AML-193 (cell line): ENCODE measurements at places on chromosomes 1 and 21.

- no peak for DNase-seq
Measured at GRCh38 chr1:185627761-185628501, 106.3 kb upstream of the HMCN1 start.

- no peak for DNase-seq
Measured at GRCh38 chr1:220734571-220735326, 13.4 kb upstream of the MTARC2 start.

- DNase-seq = peak; percentile 80
Measured at GRCh38 chr1:192550922-192551534, 24.5 kb upstream of the RGS1 start.

GRCh38 chr1:246319083-246319714 is 187.9 kb downstream of the SMYD3 start:
- no peak for DNase-seq

DNA sequence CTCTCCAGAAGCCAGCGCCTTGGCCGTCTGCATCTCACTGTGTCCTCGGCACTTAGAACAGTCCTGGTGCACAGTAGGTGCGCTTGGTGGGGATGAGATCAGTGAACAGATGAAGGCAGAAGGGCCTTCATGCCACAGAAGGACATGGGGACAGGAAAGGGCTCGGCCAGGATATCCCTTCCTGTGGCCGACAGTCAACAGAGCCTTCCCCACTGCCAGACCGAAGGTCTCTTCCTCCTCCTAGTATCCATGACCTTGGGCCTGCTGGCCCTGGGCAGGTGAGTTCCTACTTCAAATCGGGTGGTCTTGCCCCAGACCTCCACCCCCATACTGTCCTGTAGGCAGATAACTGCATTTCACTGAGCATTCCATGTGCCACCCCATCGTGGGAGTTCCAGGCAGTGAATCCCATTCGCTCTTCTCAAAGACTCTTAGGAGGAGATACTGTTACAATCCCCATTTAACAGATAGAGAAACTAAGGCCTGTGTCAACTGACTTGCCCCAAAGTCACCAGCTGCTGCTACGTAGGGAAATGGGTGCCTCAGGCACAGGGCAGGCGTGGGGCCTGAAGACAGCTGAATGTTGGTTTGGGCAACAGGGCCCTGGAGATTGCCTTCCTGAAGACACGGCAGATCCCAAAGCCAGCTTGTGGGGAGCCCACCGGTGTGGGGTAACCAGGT is 3.5 kb downstream of the PLEKHG5 start:
- DNase-seq = no peak

DNA sequence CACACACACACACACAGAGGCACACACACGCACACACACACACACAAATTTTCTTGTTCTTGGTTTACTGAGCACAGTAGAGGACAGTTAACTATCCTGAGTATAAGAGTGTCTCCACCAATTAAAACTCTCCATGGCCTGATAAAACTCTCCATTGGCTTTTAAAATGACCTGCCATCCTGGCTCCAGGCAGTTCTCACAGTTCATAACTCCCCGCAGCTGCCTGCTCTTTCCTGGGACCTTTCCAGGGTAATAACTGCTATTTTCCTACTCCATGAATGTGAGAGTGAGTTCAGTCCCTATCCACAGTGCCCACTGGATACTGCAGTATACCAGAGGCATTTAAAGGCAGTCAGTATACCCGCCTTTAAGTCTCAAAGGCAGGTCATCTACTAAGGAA is 351.5 kb downstream of the PLPP3 start:
- no peak for DNase-seq

DNA sequence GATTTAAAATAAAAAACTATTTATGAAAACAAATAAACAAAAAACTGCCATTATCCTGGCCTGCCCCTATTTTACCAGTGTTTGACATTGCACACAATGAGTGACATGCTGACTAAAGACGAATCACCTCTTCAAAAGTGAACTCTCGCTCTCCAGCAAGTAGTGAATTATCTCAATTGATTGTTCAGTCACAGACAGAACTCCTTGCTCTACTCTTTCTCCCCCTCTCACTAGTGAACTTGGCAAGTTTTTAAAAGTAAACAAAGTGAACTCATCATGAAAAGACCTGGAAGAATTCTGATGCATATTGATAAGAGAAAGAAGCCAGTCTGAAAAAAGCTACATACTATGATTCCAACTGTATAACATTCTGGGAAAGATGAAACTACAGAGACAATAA is 4.7 kb upstream of the C1orf52 start:
- no peak for DNase-seq

- DNase-seq = no peak
Measured at GRCh38 chr1:57206038-57206437, 217.8 kb downstream of the DAB1 start.

- no peak for DNase-seq
Measured at GRCh38 chr21:44564886-44565598, 6.4 kb upstream of the KRTAP10-3 start.

GRCh38 chr1:174890024-174890423 is 109.7 kb upstream of the CACYBP start:
- no peak for DNase-seq

DNA sequence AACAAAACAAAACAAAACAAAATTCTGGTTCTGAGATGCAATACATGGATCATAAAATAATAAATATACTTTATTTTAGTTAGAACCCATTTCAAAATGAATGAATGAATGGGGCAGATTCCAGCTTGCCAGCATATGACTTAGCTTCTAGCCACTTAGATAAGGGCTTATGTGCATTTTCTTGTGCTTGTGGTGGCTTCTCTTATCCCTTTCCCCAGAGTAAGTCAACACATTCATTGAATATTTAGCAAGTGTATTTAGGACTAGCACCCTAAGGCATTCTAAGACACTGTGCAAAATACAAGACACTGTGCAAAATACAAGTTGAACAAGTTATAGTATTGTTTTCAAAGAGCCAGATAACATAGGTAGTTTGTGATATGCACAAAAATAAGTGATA is 4.7 kb downstream of the ADIPOR1 start:
- DNase-seq = no peak

DNA sequence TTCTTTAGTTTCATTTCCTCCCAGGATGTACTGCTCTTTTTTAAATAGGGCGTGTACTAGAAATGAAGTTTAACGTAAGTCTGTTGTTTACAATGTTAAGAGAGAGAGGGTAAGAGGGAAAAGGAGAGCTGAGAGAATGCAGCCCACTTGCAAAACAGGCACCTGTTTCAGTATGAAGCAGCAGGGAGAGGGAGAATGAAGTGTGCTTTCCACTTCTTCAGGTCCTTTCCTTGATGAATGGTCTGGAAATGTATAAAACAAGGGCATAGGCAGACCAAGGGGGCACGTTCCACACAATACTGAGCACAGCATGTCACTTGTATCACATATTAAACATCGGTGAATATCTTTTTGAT is 2.0 kb downstream of the KCNA3 start:
- no peak for DNase-seq

GRCh38 chr1:36520771-36521420 is 38.2 kb upstream of the CSF3R start:
- no peak for DNase-seq

GRCh38 chr1:158067662-158068061 is 74.2 kb downstream of the KIRREL1 start:
- no peak for DNase-seq

GRCh38 chr1:84735483-84735882 is 45.2 kb upstream of the SSX2IP start:
- DNase-seq = no peak

- DNase-seq = no peak
Measured at GRCh38 chr1:170666541-170667254, 2.8 kb downstream of the PRRX1 start.

DNA sequence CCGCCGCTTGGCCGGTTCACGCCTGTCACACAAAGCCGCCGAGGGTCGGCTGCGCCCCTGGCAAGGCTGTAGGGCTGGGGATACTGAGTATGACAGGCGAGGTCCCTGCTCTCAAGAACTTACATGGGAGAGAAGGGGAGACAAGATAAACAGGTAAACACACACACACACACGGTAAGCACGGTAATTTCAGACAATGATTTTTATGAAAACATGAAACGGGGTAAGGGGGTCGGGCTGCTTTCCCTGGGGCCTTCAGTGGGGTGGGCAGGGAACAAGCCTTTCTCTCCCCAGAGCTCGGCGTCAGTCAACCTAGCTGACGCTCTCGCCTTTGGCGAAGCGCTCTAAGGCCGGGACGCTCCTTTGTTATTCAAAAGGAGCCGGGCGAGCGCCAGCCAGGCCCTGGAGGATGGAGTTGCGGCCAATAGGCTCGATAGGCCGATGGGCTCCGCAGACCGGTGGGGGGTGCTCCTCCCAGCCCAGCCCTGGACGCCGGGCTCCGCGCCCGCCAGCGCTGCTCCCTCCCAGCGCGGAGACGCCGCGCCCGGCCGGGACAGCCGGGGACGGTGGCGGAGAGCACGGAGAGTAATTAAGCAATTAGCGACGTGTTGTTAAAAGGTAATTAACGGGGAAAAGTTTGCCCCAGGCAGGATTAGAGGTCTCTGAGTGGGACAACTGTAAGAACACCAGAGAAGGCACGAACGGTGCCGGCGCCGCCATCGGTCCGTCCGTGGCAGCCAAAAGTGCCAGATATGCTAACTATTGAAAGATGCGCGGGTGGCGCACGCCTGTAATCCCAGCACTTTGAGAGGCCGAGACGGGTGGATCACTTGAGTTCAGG is 950 bp upstream of the INKA2 start:
- no peak for DNase-seq

DNA sequence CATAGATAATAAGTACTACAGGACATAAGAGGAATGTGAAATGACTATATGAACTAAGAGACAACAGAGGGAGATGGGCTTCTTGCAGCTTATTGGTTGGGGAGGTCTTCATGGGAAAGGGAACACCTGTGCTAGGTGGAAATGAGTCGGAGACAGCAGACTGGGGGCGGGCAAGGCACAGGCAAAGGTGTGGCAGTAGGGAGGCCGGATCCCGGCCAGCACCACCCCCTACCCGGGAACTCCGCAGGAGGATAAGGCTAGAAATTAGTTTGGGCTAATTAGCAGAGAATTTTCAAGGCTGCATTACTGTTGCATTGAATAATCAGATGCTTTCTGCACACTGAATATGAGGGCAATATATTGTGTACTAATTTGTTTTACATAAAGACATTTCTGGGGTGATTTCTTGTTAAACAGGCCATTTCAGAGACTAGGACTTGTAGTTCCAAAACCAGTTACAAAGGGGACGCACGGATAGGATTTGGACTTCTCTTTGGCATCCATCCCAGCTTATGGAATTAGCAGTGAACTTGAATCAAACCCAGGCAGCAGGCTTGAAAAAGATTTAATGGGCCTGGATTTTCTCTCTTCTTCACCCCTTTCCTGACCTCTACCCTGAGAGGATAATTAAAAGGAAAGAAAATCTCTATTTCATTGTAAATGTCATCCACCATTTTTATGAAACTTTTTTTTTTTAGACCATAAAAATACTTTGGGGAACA is 2.2 kb upstream of the HUNK start:
- DNase-seq = no peak

- DNase-seq = no peak
Measured at GRCh38 chr1:202221911-202222909, 28.6 kb downstream of the LGR6 start.

- DNase-seq = peak; percentile 36
Measured at GRCh38 chr1:221739018-221739676, 2.7 kb downstream of the DUSP10 start.

- DNase-seq = no peak
Measured at GRCh38 chr1:63916485-63917360, 142.9 kb downstream of the ROR1 start.

DNA sequence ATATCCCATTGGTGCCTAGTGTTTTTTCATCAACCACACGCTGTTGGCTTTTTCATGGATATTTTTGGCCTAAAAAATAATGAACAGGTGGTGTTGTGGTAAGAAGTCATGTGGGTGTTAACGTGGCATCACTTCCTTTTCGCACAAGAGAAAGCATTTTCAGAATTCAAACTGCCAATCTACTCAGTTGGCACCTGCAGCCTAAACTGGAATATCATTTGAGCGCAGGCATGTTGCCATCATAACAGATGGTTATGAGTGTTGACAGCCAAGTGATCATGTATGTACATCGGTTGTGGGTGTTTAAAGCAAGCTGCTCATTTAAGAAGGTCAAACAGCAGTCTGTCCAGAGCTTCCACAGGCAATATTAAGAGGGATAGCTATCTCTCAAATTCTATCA is 1963.0 kb downstream of the NCAM2 start:
- DNase-seq = no peak

- no peak for DNase-seq
Measured at GRCh38 chr1:227378871-227379554, 60.7 kb upstream of the CDC42BPA start.

DNA sequence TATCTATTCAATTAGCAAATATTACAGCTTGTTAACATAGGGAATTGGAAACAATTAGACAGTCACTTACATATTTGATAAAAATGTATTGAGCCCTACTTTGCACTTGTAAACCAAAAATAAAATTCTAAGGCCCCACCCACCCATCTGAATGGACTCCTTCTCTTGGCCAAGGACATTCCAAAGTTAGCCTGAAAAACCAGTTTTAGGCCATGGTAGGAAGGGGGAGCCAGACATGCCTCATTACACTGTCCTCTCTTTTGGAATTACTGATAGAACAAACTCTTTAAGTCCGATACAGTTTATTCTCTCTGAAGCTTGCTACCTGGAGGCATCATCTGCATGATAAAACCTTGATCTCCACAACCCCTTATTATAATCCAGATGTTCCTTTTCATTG is 28.0 kb upstream of the TSPAN2 start:
- DNase-seq = no peak

DNA sequence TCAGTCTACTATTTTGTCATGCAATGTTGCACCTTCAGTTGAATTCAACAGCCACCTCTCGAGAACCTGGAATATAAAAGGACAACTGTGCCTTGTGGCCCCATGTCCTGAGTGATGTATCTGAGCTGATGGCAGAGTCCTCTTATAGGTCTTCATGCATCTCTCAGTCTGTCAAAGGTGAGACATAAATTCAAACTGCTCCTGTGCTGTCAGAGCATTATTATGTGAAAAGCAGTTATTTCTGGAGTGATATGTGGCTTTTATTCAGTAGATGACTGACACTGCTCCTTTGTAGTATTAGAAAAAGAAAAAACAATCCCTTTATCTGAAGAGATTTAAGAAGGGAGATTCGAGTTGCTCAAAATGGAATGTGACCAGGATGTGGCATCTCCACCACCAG is 8.4 kb downstream of the S100A10 start:
- DNase-seq = no peak

GRCh38 chr1:75438355-75438754 is 172.6 kb downstream of the SLC44A5 start:
- no peak for DNase-seq

- no peak for DNase-seq
Measured at GRCh38 chr21:21606041-21606440, 607.8 kb downstream of the NCAM2 start.

DNA sequence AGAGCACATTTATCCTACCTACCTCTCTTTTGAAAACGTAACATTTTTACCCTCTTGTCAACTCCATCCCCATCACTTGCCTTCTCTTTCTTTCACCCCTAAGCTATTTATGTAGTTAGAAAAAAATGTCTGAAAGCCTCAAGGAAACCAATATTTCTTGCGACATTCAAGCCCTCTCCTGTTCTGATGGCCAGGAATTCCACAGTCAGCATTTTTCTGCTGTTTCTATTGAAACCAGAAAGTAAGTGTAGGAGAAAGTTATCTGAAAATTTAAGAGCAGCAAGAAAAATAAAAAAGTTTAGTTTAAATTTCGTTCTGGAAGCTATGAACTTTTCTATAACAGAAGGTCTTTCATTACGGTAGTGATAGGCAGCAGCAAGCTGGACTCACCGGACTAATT is 247.6 kb upstream of the PBX1 start:
- no peak for DNase-seq

GRCh38 chr1:32798679-32799416 is 18.3 kb downstream of the YARS1 start:
- no peak for DNase-seq

GRCh38 chr1:95426772-95427171 is 192.8 kb downstream of the RWDD3 start:
- no peak for DNase-seq
